ENCODE measurements at places on chromosomes 2 and 18. TPM values are rescaled to one million over a fixed set of nuclear protein-coding genes. Genes with fewer than 3 reads are reported as not detected.

OXER1 gene
- 2.0 TPM for total RNA-seq

MC4R gene
- total RNA-seq, result not detected

PARD6G gene
- 1.3 TPM for total RNA-seq

CHRNG gene
- total RNA-seq, result not detected

Measured in placental epithelial cell (primary cell).